ENCODE measurements at places on chromosomes 1 and 21. TPM values are rescaled to one million over a fixed set of nuclear protein-coding genes. Genes with fewer than 3 reads are reported as not detected.

FGR gene
- not detected for total RNA-seq

HPCA gene
- total RNA-seq, result not detected

CELA3B gene
- not detected for total RNA-seq

GBP2 gene
- total RNA-seq, result 7.8 TPM

ZNF648 gene
- total RNA-seq, result not detected

PRKAA2 gene
- total RNA-seq, result 4.0 TPM

RSPO1 gene
- total RNA-seq, result not detected

FHAD1 gene
- 4.6 TPM for total RNA-seq

BLACAT1 gene
- 1.4 TPM for total RNA-seq

DAP3 gene
- total RNA-seq, result 160 TPM

OR10J1 gene
- total RNA-seq, result not detected

UBL4B gene
- total RNA-seq, result 0.83 TPM

SLC6A9 gene
- total RNA-seq, result 0.40 TPM

HES3 gene
- not detected for total RNA-seq

PIK3R3 gene
- 9.2 TPM for total RNA-seq

LRRC39 gene
- not detected for total RNA-seq

IL19 gene
- total RNA-seq, result not detected

RO60 gene
- total RNA-seq, result 130 TPM

ZNF593OS gene
- not detected for total RNA-seq

HCRTR1 gene
- not detected for total RNA-seq

CASQ1 gene
- 0.60 TPM for total RNA-seq

ENSA gene
- 287 TPM for total RNA-seq

NPR1 gene
- total RNA-seq, result 1.4 TPM

TMEM52 gene
- not detected for total RNA-seq

HMCN1 gene
- total RNA-seq, result 0.55 TPM

CD34 gene
- total RNA-seq, result 0.76 TPM

B3GALT5 gene
- total RNA-seq, result 0.48 TPM

ADSS2 gene
- 110 TPM for total RNA-seq

LRRN2 gene
- 2.4 TPM for total RNA-seq

FCGR1A gene
- not detected for total RNA-seq

HPDL gene
- not detected for total RNA-seq

C1orf210 gene
- total RNA-seq, result not detected

SERPINC1 gene
- not detected for total RNA-seq

EFNA3 gene
- 2.5 TPM for total RNA-seq

USH2A gene
- total RNA-seq, result 6.9 TPM

CCDC181 gene
- 0.24 TPM for total RNA-seq

ZBTB8B gene
- 0.07 TPM for total RNA-seq

LRRIQ3 gene
- total RNA-seq, result 3.0 TPM

CYP4A22 gene
- total RNA-seq, result not detected

C1orf94 gene
- not detected for total RNA-seq

TAF5L gene
- 26.2 TPM for total RNA-seq

ANKRD34A gene
- 2.5 TPM for total RNA-seq

CACNA1S gene
- not detected for total RNA-seq

U2AF1 gene
- total RNA-seq, result 64.5 TPM

SPRR2E gene
- not detected for total RNA-seq

TTLL7 gene
- total RNA-seq, result 17.2 TPM

SERTAD4 gene
- 8.0 TPM for total RNA-seq

KRTAP19-1 gene
- not detected for total RNA-seq

GUCA2B gene
- not detected for total RNA-seq

PTGER3 gene
- total RNA-seq, result not detected

FAM167B gene
- 5.8 TPM for total RNA-seq

SLC44A5 gene
- total RNA-seq, result 3.7 TPM

SEMA4A gene
- total RNA-seq, result 0.31 TPM

CCDC24 gene
- total RNA-seq, result 13.9 TPM

WARS2 gene
- 8.1 TPM for total RNA-seq

RIPPLY3 gene
- total RNA-seq, result not detected
